ENCODE measurements at places on chromosomes 3 and 15.

DNA sequence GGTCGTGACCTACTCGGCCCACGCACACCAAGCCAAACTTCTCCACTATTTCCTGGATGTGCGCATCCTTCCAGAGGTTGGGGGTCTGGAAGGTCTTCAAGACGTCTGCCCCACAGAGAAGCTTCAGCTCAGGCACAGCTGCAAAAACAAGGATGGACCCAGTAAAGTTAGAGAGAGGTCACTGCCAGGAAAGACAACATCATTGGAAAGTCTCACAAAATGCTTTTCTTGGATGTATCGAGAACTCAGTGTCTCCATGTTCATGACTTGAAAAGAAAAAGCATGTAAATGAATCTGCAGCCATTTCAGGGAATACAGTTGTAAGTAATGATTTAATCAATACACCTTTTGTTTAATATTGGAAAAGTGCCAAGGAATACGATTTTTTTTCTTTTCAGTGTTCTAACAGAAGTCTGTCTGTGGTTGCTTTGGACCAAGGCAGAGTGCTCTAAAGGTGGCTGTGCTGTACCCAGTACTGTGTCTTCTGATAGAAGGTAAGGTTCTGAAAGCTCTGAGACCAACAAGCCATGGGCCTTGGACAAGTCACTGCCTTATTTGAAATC, 21.8 kb upstream of the RBP1 start:
- no peak for DNase-seq

DNA sequence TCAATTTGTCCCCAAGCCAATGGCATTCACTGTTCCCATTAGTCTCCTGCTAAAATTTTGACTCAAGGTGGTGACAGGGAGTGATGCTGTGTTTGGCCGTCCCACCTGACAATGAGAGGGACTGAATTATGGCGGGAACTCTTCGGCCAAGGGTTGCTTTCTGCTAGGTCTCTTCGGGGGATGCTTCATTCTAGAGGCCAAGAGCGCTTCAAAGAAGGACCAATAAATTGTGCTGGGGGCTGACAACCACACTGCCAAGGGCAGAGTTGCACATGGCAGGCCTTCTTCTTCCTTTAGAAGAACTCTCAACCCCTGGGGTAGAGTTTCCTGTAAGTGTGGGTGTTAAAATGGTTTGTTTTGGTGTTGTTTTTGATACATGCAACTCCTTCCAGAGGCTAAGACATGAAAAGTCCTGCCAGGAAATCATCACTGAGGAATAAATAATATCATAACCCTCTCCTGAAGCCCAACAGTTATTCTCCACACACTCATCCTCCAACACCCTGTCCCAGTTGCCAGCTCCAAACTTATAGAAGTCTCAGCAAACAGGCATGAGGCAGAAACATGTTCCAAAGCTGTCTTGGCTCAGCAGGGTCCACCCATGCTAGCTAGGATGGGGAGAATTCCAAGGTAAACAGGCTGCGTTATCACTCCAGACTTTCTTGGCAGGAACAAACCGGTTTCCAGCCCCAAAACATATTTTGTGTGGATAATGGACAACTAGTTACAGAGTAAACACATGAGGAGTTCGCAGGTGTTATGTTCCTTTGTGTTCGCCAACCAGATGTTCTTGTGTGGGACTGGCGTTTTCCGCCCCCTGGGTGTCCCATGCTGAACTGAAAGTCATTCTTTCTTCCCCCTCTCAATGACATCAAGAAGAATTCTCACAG, 396.7 kb upstream of the RGMA start:
- DNase-seq, result no peak

GRCh38 chr15:89175617-89176191, 45.7 kb downstream of the RLBP1 start:
- DNase-seq, result no peak

GRCh38 chr3:136925425-136926190, 32.2 kb upstream of the IL20RB start:
- DNase-seq, result no peak

DNA sequence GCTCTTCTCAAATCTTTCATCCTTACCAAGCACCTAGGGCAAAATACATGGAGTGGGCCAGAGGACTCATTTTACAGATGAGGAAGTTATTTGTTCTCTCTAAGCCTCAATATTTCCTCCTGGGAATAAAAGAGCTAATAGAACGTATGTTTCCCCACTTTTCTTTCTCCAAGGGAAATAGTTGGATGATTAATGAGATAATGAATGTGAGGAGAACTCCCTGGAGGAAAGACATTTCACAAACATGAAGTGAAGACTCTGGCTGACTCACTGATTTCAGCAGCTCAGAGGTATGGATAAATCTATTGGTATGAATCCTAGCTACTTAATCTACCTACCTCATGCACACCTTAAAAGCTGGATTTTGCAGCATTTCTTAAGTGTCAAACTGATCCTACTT, 98.4 kb downstream of the ECT2 start:
- peak; percentile 78 for DNase-seq

- DNase-seq, result no peak
These were observed 5.9 kb downstream of the HCN4 start for GRCh38 chr15:73362900-73363299.

DNA sequence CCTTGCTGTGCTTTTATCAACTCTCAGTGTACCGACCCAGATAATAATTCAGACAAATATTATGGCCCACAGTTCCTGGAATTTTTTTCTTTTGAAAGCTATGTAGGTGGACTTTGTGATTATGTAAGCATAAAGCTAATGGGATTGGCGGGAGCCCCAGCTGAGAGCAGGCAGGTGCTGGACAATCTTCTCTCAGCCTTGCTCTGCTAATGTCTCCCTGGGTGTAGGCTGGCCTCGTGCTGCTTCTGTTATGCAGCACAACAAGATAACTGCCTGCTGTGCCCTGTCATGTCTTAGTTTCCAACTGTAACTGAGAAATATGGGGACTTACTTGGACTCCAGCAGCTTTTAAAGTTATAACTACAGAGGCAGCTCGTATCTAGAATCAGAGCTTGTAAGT, 415.0 kb downstream of the PDCD6IP start:
- DNase-seq, result peak; percentile 72

DNA sequence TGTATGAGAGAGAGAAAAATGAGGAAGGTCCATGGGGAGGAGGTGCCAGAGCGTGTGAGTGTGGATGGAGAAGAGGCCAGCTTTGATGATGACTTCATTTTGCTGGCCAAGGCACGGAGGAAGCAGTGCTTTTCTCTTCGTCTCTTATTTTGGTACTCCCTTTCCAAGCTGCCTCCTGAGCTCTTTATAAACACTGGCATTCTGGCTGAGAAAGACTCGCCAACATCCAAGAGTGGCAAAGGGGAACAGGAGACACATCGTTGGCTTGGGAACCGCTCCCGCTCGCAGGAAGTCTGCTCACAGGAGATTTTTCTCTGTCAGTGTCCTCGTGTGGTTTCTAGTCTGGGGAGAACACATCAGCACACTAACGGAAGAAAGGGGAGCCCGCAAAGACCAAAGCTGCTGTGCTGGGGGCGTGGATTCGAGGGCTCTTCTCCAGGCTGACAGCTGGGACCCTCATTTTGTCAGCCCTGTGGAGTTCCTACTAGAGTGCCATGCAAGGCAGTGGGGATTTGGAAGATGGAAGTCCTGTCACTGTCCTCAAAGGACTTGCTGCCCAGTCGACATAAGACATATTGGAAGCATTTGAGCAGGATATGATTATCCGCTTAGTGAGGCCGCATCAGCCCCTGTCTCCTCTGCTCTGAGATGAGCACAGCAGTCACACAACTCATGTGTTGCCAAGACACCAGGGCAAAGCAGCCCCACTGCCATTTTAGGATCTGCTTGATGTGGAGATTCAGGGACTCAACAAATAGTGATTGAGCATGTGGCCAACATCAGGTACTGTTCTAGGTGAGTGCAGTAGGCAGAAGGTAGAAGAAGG, 8.0 kb upstream of the SEMA4B start:
- no peak for DNase-seq

- DNase-seq, result peak; percentile 98
These were observed 104.7 kb upstream of the ROBO1 start for GRCh38 chr3:79872483-79872882.

DNA sequence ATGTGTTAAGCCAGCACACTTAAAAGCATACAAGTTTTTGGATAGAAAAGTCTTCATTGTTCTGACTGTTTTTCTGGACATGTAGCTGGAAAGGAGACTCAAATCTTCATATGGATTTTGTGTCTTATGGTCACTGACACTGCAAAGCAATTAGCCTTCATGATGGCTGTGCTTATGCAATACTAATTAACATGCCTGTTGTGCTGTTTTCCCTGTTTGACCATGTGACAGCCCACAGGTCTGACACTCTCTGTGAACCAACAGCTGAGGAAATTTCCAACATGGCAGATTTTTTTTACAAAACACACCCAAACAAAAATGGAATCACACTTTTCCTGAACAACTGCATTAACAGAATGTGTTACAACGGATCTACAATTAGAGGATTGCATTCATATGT, 248.4 kb downstream of the ROBO2 start:
- no peak for DNase-seq

DNA sequence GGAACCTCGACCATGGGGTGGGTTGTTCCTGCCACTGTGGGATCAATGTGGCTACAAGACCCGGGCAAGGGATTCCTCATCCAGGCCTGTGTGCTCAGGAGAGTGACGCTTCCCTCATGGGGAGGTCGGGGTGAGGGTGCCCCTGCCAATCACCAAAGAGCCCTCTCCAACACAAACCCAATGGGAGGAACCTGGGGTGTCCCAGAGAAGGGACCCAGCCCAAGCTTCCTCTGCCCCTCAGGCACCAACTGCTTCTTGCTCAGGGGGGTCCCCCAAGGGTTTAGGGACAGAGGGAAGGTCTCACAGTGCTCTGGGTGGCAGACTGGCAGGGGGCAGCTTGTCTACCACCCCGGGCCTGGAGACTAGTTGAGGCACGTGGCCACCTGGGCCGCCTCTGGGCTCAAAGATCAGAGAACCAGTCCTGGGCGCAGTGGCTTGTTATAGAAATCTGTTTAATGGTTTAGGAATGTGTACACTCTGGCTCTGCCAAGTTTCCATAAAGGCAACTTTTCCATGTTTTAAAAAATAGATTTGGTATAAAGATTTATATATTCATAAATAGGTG, 26.6 kb downstream of the GP9 start:
- peak; percentile 50 for DNase-seq

DNA sequence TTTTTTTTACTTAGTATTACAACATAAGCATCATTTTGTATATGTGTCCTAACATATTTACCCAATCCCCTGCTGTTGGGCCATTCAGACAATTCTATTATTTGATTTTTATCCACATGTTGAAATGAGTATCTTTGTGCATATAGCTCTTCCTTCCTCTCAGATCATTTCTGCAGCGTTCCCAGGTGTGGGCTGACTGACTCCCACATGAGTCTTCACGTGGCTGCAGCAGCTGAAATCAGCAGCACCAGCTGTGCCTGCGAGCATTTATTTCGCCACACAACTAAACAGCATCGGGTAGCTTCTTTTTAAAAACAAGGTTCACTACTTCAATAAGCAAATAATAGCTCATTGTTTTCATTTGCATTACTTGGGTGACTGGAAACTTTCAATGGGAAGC, 44.5 kb upstream of the PDE8A start:
- DNase-seq, result peak; percentile 57

- DNase-seq, result peak; percentile 33
These were observed 26.4 kb upstream of the KBTBD12 start for GRCh38 chr3:127888564-127889107.

DNA sequence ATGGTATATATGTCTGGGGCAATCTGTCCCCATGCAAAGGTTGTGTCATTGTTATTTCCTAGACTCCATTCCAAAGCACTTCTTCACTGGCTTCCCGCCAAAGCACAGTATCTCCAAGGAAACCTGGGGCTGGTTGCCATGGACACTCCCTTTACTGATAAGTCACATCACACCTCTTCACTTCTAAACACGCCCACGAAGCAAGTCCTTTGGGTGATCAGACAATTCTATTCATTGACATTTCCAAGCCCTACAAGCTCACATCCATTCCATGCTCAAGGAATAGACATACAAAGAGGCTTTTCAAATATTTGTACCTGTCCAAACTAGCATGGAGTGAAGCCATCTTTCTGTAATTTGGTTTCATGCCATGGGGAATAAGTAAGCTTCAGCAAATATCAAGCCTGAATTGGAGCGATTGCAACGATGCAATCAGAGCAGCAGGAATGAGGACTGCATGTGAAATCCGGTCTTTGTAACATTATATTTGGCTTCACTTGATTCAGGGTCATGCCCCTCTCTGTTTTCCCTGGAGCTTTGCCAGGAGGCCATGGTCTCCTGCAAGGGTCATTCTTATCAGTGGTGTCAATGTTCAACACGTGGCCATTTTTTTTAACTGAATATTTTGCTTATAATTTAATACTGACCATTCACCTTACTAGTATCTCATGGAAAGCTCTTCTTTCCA, 201.6 kb upstream of the TMC3 start:
- DNase-seq, result peak; percentile 42

DNA sequence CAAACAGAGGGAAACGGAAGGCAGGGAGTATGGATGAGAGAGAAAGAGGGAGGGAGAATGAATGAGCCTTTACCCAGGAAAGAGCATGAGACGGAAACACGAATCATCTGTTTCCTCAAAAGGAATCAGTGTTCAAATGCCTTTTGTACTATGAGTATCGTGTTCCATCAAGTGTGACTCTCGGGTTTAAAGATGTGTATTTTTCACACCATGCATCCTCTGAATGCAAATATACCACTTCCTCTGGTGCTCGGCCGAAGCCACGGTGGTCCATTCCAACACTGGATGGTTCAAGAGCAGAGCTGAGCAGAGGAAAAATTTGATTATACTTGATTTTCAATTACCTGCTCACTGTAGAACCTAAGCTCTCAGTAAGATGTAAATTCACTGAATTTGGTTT, 505.1 kb downstream of the MECOM start:
- DNase-seq, result no peak

DNA sequence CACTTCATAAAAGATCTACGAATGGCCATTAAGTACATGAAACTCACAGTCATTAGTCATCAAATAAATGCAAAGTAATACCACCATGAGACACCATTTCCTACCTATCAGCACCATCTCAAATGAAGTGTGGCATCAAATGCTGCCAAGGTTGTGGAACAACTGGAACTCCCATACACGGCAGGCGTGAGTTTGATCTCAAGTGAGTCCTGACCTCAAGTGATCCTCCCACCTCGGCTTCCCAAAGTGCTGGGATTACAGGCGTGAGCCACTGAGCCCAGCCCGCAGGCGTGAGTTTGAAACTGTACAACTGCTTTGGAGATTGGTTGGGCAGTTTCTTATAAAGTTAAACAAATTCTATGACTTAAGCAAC, 28.8 kb upstream of the HDAC11 start:
- no peak for DNase-seq

DNA sequence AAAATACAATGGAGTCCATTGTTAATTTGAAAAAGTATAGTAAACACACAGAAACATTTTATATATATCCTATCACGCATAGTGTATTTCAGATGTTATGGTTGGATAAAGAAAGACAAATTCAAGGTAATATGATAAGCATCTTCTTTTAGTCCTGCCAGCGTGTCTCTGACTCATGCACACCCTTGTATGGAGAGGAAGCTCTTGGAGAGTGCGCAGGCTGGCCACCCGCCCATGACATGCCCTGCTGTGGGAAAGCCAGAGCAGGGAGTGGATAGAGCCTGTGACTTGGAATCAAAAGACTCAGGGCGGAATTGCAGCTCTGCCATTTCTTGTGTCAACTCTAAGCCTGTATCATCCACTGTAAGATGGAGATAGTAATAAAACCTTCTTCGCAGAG, 23.0 kb upstream of the COPG1 start:
- DNase-seq, result peak; percentile 90

All from choroid plexus epithelial cell (primary cell).